ENCODE measurements at places on chromosomes 2 and 18. TPM values are rescaled to one million over a fixed set of nuclear protein-coding genes. Genes with fewer than 3 reads are reported as not detected.

- no peak for DNase-seq
Observed at GRCh38 chr2:85018049-85018447, 47.1 kb downstream of the KCMF1 start.

DNA sequence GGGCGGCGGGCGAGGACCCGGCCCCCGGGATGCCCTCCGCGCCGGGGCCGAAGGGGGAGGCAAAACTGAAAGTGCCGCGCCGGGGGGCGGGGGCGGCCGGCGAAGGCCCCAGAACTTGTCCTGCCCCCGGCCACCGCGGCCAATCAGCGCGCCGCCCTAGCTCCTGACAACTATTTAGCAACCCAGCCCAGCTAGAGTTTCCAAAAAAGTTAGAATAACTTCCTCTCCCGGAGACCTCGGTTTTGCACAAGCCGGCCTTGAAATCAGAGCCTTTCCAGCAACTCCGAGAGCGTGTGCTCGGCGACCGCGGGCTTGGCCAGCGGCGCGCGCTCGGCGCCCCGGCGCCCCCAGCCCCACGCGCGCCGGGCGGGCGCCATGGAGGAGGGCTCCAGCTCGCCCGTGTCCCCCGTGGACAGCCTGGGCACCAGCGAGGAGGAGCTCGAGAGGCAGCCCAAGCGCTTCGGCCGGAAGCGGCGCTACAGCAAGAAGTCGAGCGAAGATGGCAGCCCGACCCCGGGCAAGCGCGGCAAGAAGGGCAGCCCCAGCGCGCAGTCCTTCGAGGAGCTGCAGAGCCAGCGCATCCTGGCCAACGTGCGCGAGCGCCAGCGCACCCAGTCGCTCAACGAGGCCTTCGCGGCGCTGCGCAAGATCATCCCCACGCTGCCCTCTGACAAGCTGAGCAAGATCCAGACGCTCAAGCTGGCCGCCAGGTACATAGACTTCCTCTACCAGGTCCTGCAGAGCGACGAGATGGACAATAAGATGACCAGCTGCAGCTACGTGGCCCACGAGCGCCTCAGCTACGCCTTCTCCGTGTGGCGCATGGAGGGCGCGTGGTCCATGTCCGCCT lies at the start of gene TWIST2:
TWIST2 (plus strand) TSS at position 245 of the 850 bp plus-strand sequence; CDS start at position 376, 131 bp downstream.
- DNase-seq = no peak

DNA sequence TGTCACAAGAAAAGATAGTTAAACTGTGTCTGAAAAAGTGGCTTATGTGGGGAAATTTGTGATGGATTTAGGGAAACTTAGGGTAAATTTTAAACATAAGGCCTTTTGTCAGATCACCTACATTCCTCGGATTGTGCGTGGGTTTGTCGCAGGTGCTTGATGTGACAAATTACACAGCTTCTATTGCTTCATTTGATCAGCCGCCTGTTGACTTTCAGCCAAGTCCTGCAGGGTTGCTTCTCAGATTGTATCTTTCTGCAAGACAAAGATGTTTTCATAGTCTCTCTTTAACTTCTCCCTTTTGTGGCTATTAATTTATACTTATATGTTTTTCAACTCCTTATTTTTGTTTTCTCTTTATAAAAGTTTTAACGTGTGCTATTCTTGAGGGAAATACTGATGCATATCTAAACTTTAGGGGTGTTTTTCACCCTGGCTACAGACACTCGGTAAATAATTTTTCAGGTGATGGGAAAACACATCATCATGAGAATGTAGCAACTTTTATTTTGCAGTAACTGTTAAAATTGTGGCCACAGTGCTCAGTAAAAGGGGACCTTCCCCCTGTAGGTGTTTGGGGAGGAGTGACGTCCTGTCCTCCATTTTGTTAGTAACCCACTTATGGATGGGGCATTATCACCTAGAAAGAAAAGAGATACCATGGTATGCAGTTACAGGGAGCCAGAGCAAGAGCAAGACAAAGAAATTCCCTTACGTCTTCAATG lies 31.4 kb downstream of the GALM start:
- DNase-seq = no peak

GRCh38 chr2:985317-985898 lies 34.8 kb downstream of the SNTG2 start:
- peak; percentile 20 for DNase-seq

- no peak for DNase-seq
Observed at GRCh38 chr18:32891797-32892196, 119.0 kb upstream of the KLHL14 start.

The ALKAL2 gene
- not detected for total RNA-seq

The KIF5C gene
- 19.7 TPM for total RNA-seq

The BCL2 gene
- total RNA-seq = 62.8 TPM

DNA sequence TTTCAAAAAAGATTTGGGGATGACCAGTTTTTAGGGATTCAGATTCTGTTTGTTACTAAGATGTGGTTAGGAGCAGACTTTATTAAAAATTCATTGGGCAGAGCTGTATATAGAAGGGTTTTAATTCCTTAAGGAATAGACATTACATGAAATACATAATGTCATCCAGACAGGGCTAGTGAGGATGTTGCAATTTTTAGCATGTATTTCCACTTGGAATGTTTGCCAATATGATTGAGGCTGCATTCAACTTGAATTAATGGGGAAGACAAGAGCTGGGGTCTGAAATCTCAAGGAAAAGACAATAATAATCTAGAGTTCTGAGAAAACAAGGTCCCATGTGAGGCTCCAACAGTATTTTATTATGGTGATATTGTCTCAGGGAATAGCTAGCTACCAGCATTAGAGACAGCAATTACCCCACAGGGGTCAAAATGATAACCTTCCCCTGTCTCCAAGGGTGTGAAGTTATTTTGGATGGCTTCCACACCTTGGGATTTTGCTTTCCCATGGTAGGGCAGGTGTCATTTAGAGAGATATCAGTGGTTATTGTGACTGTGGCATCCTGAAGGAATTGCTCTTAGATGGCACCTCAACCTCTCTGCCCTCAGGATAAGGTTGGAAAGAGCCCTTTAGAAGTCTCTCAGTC lies 60.2 kb downstream of the VSNL1 start:
- no peak for DNase-seq

- no peak for DNase-seq
Observed at GRCh38 chr18:48693625-48694262, 154.9 kb downstream of the CTIF start.

- no peak for DNase-seq
Observed at GRCh38 chr2:105925390-105925789, 180.7 kb downstream of the NCK2 start.

The ZNF2 gene
- 2.8 TPM for total RNA-seq

The CRACDL gene
- 0.30 TPM for total RNA-seq

DNA sequence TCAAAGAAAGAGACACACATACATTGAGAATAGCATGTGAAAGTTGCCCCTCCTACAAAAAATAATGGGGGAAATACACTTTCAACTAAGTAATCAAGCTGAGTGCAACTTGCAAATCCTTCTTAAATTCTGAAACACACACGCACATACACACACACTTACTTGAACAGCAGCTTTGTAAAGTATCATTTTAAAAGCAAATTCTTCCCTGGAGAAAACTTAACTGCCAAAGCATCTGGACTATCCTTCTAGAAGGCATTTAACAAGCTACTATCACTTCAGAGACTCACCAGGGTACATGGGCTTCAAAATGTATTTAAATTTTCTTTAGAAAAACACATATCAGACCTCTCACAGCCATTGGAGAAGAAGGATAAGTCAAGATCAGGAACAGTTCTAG lies 15.3 kb downstream of the GAREM1 start:
- DNase-seq = no peak

The MAIP1 gene
- total RNA-seq = 36.5 TPM

- DNase-seq = no peak
Observed at GRCh38 chr2:121028577-121028976, 256.4 kb downstream of the TFCP2L1 start.

The CRYGC gene
- not detected for total RNA-seq

- no peak for DNase-seq
Observed at GRCh38 chr2:30691091-30691947, 115.9 kb downstream of the CAPN13 start.

The ZBTB7C gene
- not detected for total RNA-seq

The ASPRV1 gene
- 0.74 TPM for total RNA-seq

The ABCG5 gene
- total RNA-seq = not detected

The TFPI gene
- total RNA-seq = not detected

DNA sequence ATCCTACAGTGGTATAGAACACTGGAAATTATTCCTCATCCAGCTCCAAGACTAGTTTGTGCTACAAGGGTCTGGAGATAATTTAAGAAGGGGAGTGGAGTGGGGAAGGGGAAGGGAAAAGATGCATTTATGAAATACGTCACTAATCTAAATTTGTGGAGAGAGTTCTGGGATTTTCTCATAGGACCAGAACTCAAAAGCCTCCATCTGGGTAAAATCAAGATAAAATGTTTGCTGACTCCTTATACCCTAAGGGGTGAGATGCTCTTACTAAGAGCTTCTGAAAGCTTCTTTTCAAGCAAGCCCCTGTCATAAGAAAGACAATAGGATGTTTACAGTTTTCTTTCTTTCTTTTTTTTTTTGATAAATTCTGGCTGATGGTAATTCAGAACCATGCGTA lies 88.5 kb upstream of the RBMS1 start:
- DNase-seq = no peak

GRCh38 chr2:150572961-150573395 lies 85.5 kb upstream of the RND3 start:
- DNase-seq = no peak

- no peak for DNase-seq
Observed at GRCh38 chr18:78410094-78410786, 569.4 kb upstream of the SALL3 start.

- no peak for DNase-seq
Observed at GRCh38 chr2:139165041-139165440, 384.9 kb upstream of the NXPH2 start.

The ANKRD62 gene
- total RNA-seq = not detected

The SPOPL gene
- total RNA-seq = 14.6 TPM

DNA sequence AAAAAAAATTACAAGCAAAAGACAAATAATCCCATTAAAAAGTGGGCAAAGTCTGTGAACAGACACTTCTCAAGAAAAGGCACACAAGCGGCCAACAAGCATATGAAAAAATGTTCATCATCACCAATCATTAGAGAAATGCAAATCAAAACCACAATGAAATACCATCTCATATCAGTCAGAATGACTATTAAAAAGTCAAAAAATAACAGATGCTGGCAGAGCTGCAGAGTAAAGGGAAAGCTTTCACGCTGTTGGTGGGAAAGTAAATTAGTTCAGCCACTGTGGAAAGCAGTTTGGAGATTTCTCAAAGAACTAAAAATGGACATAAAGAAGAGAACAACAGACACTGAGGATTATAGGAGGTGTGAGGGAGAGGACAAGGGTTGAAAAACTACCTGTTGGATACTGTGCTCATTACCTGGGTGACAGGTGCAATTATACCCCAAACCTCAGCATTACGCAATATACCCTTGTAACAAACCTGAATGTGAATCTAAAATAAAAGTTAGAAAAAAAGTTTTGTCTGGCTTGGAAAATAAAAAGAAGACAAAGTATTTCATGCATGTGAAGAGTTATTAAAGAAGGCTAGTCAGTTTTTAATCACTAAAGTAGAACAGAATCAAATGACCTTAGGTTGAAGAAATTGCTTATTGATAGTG lies 8.7 kb upstream of the ACSL3 start:
- no peak for DNase-seq

- DNase-seq = no peak
Observed at GRCh38 chr2:195864316-195864715, 204.3 kb downstream of the DNAH7 start.

GRCh38 chr2:127897531-127898211 lies 11.9 kb upstream of the AMMECR1L start:
- no peak for DNase-seq

- DNase-seq = peak; percentile 52
Observed at GRCh38 chr18:51211552-51211951, 14.1 kb upstream of the MEX3C start.

The VIL1 gene
- total RNA-seq = not detected

DNA sequence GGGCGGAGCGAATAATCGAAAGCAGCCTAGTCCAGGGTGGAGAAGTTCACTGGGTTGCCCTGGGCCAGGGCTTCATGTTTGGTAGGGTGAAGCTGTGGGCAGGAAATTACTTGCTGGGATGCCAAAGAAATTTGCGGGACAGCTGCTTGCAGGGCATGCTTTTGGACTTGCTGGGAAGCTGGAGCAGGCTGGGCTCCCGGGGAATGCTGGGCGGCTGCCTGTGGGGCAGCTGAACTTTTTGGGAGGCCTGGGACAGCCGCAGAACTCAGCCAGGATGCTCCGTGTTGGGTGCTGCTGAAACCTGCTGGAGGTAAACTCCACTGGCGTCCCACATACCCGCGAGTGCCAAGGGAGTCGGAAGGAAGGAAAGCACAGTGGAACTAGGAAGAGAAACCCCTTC lies 31.9 kb downstream of the ASB1 start:
- no peak for DNase-seq

GRCh38 chr2:127218812-127219170 lies 1.3 kb downstream of the CYP27C1 start:
- no peak for DNase-seq

The C2orf78 gene
- total RNA-seq = not detected

- no peak for DNase-seq
Observed at GRCh38 chr2:875687-876615, 74.7 kb upstream of the SNTG2 start.

- no peak for DNase-seq
Observed at GRCh38 chr2:177265824-177266817, 1.6 kb upstream of the NFE2L2 start.

DNA sequence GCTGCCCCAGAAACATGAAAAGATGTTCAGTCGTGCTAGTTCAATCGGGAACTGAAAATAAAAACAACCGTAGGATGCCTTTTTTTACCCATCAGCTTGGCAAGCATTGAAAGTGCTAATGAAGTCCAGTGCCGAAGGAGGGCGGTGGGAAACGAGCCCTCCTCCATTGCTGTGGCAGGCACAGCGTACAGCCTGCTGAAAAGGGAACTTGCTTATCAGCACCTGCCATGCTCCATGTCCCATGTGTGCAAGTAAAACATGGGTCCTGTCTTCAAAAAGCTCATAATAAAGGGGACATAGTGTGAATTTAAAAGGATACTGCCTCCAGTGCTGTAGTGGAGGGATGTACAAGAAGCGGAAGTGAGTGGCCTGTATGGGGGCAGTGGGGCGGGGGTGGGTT lies 82.4 kb downstream of the ARMC9 start:
- DNase-seq = no peak

The DQX1 gene
- total RNA-seq = 0.16 TPM

The IRS1 gene
- 5.1 TPM for total RNA-seq

The ZNF804A gene
- total RNA-seq = not detected

The TMEM17 gene
- 0.24 TPM for total RNA-seq

The DAW1 gene
- not detected for total RNA-seq

All from activated naive CD8-positive, alpha-beta T cell treated with anti-CD3 and anti-CD28 coated beads for 36 hours (primary cell).